AG04449 (cell line): ENCODE measurements at places on chromosomes 2 and 18.

DNA sequence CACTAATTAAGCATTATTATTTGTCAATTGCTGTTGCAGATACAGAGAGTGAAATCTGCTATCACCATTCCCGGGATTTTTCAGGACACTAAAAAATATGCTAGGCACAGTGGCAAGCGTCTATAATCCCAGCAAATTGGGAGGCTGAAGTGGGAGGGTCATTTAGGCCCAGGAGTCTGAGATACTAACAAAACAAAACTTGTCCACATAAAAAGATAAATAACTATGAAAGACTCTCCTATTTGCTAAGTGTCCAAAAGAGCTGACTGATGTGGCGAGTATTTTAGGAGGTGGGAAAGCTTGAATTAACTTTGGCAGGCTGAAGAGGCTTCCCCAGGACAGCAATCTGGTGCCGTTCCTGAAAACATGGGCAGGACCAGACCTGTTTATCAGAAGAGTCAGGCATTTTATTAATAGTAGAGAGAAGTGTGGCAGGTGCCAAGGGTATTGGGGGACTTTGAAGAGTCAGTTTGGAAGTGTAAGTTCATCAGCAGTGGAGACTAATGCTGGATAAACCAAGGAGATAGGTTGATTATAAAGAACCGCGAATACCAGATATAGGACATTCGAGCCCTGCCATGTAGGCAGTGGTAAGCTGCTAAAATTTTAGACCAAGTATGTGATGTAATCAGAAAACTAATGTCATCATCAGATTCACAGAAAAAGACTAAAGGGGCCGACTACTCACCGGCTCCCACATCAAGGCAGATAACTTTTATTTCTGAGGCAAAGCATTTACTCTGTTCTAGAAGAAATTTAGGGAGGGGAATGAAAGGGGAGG, 201.8 kb downstream of the EPHA4 start:
- no peak for DNase-seq

DNA sequence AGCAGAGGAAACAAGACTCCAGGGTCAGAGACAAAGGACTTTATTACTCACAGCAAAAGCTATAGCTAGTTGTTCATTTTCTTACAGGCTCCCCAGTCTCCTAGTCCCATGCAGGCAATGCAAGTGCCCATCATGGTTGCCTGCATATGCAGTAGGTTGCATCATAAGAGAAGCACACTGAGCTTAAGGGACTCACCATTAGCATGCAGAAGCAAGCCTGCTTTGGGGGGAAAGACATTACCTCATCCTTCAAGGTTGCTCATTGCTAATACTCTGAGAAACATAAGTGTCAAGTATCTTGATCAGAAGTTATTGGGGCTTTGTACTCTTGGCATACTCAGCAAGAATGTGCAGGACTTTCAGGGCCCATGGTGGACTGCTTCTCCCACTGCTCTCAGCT, 114.6 kb upstream of the CCDC68 start:
- no peak for DNase-seq

- no peak for DNase-seq
These were observed 8.8 kb upstream of the GPR148 start for GRCh38 chr2:130720036-130720435.

- DNase-seq = no peak
These were observed 315.4 kb downstream of the CDH2 start for GRCh38 chr18:27861539-27861938.

DNA sequence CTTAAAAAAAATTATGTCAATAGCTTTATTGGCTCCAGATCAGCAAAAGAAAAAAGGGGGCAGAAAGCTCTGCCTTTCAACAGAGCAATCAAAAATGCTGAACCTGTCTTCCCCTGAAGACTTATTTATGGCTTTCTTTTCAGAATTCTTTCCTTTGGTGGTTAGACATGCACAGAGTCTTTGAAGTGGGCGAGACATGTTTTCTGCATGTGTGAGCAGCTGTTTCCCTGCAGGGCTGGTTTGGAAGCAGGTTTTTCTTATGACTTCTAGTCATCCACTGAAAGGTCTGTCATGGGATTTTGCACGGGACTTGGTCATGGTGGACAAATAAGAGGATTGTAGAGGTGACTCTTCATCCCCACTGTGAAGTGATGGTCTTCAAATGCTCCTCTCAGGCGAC, 160.3 kb downstream of the VAPA start:
- no peak for DNase-seq

DNA sequence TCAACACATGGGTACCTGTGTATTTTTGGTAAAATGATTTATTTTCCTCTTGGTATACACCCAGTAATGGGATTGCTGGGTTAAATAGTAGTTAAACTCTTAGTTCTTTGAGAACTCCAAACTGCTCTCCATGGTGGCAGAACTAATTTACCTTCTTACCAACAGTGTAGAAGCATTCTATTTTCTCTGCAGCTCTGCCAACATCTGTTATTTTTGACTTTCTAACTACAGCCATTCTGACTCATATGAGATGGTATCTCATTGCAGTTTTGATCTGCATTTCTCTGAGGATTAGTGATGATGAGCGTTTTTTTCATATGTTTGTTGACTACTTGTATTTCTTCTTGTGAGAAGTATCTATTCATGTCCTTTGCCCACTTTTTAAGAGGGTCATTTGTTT, 180.6 kb downstream of the FSIP2 start:
- no peak for DNase-seq

DNA sequence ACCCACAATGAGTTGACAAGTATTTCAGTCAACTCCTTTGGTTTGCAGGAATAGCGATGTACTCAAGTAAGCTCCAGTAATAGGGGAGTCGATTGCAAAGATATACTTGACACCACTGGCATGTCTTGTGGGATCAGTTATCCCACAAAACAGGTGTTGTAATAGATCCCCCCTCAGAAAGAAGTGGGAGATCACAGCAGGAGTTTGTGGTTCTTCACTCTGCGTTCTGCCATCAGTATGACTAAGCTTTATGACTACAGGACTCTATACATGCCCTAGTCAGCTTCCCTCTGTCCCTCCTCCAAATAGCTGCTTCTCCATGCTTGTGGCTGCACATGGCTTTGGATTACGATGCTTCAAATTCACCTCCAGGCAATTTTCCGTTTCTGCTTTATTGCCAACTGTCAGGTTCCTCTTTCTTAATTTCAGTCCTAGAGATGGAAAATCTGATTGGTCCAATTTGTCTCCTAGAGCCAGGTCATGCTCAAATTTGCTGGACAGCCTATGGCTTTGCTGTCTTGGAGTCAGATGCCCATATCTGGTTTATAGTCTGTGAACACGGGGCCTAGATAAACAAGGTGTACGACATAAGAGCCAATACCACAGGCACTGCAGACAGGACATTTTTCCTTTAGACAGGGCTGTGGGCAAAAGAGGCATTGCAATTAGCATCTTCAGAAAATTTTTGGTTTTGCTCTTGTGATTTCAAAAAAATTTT, 221.7 kb downstream of the PAX3 start:
- DNase-seq = no peak

GRCh38 chr2:1752751-1753150, 8.4 kb upstream of the PXDN start:
- DNase-seq = no peak

DNA sequence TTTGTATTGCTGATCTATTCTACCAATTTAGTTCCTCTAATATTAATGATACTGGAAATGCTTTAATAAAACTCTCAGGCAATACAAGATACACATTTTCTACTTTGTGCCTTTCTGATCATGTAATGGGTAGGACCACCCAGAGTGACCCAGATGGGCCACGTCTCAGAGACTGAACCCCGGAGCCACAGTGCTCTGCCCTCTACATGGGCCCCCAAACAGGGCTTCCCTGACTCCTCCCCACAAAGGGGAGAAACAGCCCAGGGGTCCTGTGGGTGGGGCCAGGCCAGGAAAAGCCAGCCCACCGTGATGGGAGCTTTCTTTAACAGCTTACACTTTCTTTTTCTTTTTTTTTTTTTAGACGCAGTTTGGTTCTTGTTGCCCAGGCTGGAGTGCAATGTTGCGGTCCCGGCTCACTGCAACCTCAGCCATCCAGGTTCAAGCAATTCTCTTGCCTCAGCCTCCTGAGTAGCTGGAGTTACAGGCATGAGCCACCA, 18.4 kb downstream of the HDAC4 start:
- no peak for DNase-seq

DNA sequence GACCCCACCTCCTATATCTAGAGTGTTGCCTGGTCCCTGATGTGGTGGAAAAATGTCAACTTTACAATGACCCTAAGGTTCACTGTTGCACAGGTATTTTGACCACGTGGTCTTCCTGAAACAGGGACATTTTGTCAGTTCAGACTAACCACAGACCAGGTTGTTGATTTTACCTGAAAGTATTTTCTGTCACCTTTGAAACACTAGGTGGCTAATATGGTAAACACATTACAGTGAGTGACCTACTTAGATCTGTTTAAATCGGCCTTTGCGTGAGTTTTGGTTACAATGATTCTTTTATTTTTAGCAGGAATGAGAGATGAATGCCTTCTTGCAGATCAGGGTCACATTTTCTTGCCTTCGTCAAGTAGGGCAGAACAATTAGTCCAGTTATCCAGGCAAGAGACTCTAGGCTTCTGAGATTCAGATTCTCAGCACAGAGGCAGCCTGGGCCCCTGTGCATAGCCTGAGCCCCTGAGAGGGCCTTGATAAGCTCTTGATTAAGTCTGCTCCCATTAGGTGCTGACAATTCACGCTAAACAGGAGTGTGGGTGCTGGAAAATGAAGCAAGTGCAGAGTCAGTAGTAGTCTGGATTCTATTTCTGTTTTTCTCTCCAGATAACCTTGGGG, 226.2 kb downstream of the KCNS3 start:
- no peak for DNase-seq

DNA sequence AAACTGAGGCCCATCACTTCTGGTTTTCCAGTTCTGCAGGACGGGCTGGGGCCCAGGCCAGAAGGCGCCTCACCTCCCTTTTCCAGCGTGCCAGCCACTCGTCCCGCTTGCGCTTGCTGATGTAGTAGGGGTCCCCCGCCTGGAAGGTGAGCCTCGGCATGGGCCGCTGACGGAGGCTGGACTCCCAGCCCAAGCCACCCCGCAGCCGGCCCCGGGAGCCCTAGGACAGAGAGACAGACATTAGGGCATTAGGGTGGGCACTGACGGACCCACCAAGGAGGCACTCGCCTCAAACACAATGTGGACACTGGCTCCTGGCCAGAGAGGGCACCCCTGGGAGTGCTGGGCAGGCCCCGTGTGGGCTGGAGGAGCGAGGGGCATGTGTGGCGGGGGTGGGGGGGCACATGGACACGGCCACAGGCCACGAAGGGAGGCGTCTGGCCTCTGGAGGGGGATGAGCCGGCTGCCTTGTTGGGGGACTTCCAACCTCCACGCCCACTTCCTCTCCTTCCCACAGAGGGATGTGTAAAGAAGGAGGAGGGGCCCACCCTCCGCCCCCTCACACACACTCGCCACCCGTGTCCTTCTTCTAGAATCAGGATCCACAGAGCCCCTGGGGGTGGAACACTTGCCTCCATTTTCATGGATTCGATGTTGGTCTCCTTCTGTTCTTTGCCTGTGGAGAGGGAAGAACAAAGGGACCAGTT, 66.7 kb downstream of the DNMT3A start:
- no peak for DNase-seq

DNA sequence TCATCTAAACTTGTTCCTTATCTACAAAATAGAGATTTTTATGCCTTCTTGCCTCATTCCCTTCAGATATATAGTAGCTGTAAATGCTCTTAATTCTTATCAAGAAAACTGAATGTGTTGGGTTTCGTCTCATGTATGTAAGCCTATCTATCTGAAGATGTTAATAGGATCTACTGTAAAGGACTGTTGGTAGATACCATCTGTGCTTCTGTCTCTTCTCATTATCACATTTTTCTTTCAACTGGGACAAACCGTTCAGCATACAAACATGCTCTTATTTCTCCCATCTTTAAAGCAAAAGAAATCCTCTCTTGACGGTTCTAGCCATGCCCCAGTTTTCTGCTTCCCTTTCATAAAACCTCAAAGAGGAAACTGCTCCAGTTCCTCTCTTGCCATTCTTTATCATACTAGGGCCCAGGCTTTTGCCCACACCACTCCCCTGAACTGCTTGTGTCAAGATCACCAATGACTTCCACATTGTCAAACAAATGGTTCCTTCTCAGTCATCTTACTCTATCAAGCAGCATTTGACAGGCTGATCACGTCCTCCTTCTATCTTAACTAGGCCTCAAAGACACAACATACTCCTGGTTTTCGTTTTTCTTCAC, 88.7 kb downstream of the ARHGEF33 start:
- DNase-seq = no peak

DNA sequence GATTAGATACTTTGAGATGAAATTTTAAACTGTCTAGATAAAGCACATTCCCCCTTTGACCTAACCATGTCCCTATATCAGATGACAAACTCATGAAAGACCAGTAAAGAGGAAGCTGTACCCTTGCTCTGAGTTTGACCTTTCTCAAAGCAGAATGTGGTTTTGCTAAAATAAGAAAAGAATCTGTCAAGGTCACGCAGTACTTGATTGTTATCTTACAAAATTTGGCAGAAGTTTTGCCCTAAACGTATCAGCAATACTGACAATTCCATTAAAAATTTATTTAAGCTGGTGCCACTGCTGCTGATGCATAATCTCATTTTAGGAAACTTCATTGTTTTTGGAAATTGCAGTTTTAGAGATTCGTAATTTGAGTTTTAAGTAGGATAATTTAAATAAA, 31.2 kb upstream of the GALM start:
- no peak for DNase-seq

GRCh38 chr2:46978723-46979122, 63.1 kb upstream of the MCFD2 start:
- DNase-seq = no peak

GRCh38 chr2:40803900-40804299, 352.0 kb upstream of the SLC8A1 start:
- no peak for DNase-seq

DNA sequence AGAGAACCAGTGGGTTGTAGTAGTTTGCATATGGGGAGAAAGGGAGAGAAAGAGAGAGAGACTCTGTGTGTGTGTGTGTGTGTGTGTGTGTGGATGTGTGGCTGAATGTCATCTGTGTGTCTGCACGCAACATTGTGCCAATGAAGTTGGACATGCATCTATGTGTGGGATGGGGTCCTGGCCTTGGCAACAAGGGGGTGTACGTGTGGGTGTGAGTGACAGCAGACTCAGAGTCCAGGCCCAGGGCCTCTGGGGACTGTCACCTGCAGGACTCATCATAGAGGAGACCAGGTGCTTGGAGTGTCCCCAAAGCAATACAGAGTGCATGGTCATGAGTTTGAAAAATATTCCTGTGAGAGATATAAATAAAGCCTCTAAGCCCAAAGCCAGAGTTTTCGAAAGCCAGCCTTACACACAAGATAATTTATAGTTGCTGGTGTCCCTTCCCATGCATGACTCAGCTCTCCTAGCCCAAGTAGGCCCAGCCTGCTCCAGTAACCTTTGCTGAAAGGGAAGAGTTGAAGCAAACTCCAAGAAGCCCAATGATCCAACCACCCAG, 59.9 kb downstream of the TNP1 start:
- no peak for DNase-seq

- DNase-seq = no peak
These were observed 20.5 kb upstream of the LRPPRC start for GRCh38 chr2:44016282-44016681.

GRCh38 chr18:58762781-58763171, 91.5 kb downstream of the MALT1 start:
- DNase-seq = no peak

GRCh38 chr2:106537791-106538191, 50.6 kb downstream of the CD8B2 start:
- DNase-seq = no peak

GRCh38 chr2:195674491-195675221, 17.6 kb downstream of the SLC39A10 start:
- no peak for DNase-seq
